ENCODE measurements at places on chromosomes 2 and 18.

DNA sequence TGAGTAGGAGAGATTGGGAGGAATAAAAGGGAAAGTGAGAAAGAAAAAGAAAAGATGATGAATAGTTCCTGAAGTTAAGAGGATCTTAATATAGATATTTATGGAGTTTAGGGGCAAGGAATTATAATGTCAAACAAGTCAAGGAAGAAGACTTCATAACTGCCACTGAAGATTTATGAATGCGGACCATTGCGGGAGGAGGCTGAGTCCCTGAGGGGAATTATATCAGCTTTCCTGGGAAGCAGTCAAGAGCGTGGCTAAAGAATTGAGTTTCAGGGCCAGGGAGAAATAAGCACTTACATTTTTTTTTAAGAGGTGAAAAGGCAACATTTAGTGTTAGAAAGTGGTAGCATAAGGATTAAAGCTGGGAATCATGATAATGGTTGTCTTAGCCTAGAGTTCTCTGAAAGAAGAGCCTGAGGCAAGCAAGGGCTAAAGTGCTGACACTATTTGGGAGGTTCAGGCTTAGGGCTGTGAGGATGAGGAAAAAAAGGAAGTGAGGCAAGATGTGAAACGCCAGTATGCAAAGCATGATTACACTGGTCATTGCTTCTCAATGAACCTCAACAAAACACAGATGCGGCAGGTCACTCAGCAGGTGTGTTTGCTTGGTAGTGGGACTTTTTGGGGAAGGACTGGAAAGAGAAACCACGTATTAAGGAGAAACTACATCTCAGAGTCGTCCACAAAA, 217.1 kb downstream of the SLC4A3 start:
- DNase-seq = no peak

DNA sequence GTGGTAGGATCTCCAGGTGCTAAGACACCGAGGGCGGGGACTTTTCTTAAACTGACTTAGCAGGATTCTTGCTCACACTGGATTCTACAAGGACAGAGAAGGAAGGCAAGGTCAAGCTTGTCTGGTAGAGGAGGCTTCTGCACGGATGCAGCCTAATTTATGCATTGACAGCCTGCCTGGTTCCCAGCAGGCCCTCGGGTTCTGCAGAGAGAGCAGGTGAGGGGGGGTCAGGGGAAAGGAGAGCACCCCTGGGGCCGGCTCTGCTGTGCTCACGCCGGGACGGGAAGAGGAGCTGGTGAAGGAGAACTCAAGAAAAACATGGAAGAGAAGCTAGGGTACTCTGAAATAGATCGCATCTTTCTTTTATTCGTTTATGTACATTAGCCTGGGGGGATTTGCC, 46.4 kb downstream of the ADI1 start:
- DNase-seq = no peak

GRCh38 chr2:51718881-51719280, 686.9 kb upstream of the NRXN1 start:
- no peak for DNase-seq

GRCh38 chr2:8678731-8679566, 2.9 kb upstream of the ID2 start:
- peak; percentile 86 for DNase-seq

DNA sequence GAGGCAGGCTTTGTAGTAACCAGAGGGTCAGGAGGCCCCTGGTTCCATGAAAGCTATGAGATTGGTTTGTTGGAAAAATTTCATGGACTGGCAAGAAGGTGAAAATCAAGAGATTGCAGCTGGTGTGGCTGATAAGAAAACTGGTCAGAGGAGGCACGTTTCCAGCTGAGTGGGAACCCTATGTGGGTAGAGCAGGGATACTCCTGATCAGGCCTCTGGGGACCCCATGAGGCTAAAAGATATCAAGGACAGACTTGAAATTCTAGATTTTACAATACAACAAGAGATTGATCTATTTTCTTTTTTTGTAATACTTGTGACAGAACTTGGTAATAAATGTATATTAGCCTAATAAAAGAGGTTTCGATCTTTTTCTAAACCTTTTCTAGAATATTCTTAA, 1615.1 kb downstream of the DPP10 start:
- no peak for DNase-seq

GRCh38 chr2:40488101-40488601, 36.3 kb upstream of the SLC8A1 start:
- DNase-seq = no peak

GRCh38 chr18:58187674-58188073, 143.6 kb downstream of the NEDD4L start:
- DNase-seq = no peak

DNA sequence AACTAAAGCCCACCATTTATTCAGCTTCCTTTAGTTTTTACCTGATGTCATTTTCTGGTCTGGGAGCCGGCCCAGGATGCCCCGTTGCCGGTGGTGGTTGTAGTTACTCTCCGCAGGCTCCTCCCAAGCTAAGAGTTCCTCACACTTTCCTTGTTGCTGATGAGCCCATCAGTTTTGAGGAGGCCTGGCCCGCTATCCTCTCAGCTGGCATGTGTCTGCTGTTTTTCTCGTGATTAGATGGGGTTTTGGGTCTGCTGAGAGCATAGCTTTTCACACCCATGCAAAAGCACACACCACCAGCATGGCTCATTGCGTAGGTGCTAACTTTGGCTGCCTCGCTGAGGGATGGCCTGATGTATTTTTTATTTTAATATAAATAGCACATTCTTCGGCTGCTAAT, 72.1 kb downstream of the PSMG2 start:
- no peak for DNase-seq

- no peak for DNase-seq
Observed at GRCh38 chr18:70249118-70249517, 39.7 kb upstream of the SOCS6 start.

GRCh38 chr2:238882082-238882755, 34.3 kb downstream of the TWIST2 start:
- no peak for DNase-seq

DNA sequence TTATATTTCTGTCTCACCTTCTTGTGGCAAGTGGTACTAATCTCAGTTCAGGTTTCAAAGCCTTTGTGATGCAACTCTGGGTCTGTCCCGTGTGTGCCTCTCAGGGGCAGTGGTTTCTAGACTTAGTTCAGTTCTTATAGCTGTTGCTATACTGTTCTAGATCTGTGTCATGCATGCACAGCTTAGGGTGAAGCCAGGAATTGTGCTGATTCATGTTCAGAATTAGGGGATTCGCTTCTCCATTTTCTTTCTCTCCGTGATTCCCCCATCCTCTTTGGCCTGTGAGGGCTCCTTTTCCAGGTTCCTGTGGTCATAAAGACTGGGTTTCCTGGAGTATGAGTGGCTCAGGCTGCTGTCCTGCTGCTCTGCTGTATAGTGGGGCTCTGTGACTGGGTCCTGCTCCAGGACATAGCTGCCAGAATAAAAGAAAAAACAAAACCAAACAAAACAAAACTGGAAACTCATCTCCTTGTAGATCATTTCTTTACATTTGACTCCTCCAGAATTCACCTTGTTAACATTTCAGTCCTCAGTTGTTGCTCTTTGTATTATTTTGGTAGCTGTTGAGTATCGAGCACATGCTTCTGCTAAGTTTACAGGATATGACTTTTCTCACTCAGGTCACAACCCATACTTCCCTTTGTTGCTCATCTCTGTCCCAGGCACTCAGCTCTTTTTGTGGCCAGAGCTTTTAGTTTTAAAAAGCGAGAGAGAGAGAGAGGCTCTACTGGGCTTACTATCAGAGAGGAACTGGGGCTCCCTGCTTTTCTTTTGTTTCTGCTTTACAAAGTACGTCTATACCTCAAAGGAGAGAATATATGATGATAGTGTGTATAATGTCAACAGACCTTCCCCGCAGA, 34.2 kb downstream of the CERS6 start:
- DNase-seq = peak; percentile 75

GRCh38 chr2:225534697-225535096, 135.2 kb downstream of the NYAP2 start:
- no peak for DNase-seq

DNA sequence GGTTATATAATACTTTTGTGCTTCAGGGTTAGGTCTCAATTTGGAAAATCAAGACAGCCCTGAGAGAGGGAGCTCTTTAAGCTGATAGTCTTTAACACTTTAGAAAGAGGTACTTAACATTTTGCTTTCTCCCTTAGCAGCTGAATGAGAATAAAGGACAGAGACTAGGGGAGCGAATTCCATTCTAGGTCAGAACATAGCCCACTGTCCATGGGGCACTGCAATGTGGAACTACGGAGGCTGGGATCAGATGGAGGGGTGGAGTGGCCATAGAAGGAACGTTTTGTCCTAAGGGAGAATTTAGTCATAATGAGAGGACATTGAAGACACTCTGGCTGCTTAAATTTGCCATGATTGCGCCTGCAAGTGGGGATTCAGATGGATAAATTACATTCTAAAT, 794 bp downstream of the GKN2 start:
- no peak for DNase-seq

- no peak for DNase-seq
Observed at GRCh38 chr2:43944915-43945314, 50.9 kb downstream of the LRPPRC start.

DNA sequence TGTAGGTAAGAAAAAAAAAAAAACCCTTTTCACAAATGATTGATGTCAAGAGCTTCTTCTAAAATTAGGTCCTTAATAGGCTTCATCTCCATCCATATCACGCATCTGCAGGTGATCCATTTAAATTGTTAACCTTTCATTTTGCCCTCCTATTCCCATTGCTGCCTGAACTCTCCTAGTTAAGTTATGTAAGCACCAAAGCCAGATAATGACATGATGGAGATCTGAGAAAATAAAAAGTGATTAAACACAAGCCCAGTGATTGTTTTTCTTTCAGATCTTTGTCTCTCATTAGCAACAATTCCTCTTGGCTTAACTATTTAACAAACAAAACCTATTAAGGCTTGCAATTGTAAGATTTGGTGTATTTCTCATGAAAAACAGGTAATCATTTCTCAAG, 20.0 kb downstream of the LANCL1 start:
- no peak for DNase-seq

DNA sequence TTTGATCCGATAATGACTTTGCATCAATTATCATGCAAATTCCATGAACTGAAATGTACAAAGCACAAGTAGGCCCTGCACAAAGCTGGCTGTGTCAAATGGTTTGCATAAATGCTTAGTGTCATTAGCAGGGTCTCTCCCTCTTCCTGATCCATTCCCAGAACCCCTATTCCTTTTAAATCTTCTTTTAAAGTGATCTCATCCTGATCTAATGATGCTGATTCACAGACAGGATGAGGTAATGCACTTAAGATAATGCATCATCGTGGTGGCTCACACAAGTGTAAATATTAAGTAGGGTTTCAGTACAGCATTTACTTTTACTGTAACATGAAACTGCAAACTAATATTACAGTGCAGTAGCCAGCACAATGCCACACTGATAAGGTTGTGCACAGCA, 304.8 kb upstream of the SOX11 start:
- no peak for DNase-seq

- no peak for DNase-seq
Observed at GRCh38 chr2:214549946-214550345, 139.1 kb downstream of the VWC2L start.

DNA sequence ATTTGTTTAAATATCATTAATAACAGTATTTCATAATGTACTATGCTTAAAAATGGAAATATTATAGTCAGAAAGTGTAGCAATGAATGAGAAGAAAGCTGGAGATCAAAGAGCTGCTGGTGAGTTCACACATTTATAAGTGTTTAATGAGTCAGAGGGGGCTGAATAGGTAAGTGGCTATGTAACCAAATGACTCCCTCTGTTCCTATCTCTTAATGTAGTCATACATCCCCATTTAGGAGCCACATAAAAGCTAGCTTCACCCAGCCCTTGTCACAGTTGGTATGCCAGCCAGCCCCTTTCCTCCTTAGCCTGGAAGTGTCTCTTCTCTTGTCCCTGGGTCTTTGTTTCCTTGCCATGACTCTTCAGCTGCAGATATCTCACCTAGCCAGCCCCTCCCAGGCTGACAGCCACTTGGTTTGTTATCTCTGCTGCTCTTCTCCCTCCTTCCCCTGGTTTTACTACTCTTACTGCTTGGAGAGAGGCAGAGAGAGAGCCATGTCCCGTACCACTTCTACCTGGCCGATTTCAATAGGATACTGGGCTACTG, 438.6 kb upstream of the HNMT start:
- no peak for DNase-seq

- DNase-seq = no peak
Observed at GRCh38 chr18:8091035-8091434, 518.2 kb upstream of the RAB12 start.

DNA sequence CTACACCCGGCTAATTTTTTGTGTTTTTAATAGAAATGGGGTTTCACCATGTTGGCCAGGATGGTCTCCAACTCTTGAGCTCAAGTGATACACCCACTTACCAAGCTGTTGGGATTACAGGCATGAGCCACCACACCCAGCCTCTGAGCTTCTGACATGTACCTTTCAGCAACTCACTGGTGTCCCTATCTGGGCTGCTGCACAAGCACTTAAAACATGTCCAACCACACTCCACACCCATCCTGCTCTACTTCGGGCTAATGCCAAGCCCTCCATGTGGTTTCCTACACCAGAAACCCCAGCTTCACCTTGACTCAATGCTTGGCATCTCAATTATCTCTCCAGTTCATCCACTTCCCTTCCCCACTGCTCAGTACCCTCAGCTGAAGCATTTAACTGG, 22.4 kb upstream of the ARMC9 start:
- DNase-seq = no peak

DNA sequence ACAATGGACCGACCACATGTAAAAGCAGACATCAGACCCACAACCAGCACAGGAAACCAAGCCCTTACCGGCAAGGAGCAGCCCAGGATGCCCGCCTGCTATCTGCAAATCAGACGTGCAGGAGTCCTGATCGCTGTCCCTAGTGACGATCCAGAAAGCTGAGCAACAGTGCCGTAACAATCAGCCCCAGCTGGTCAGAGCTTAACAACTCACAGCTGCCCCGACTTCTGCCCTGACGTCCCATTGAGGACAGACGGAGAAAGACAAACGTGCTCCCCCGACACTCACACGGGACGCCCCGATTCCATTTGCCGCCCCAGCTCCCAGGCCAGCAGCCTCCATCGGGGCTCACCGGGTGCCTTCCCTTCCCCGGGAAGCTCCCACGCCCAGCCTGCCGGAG, 39.8 kb upstream of the PXDN start:
- no peak for DNase-seq

- no peak for DNase-seq
Observed at GRCh38 chr18:78731398-78732032, 248.1 kb upstream of the SALL3 start.

DNA sequence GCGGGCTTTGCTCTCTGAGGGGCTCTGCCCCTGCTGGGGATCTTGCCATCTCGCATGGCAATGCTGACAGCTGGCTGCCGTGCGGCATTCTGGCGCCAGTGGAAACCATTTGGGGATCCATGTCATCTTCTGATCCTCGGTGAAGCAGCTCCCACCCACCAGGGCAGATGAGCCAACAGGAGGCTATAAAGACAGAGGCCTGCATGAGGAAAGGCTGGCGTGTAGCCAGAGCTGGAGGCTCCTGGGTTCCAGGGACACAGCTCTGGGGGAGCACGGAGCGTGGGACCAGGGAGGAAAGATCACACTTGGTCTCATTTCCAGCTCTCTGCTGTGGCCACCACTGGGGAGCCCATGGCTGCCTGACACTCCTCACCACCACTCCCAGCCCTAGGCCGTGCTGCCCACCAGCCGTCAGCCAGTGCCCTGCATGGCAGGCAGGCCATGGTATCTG, 145.8 kb downstream of the ZFP36L2 start:
- no peak for DNase-seq
